ENCODE measurements at places on chromosomes 12 and 14.

- no peak for DNase-seq
Observed at GRCh38 chr14:81633496-81633895, 99.8 kb upstream of the SEL1L start.

GRCh38 chr14:24441904-24442239, 704 bp downstream of the SDR39U1 start:
- no peak for DNase-seq

DNA sequence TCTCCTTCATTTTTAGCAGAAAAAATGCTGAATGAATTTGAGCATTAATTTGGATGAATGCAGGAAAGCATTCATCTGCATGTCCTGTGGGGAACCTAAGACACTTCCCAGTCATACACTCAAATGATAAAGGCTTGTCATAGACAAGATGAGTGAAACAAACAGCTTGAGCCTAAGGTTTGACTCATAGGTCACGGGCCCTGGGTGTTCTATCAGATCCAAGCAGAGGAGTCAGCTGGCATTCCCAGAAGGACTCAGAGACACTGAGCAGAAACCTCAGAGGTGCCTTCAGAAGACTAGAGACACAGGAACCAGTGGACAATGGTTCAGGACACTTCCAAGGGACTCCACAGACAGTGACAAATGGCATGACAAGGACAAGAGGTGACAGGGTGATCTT, 183.9 kb downstream of the NTF3 start:
- no peak for DNase-seq

GRCh38 chr12:89919241-89919906, 210.7 kb upstream of the ATP2B1 start:
- DNase-seq = no peak

All from fibroblast of skin of right biceps (primary cell).